Hepatocyte (in vitro differentiated cells): ENCODE measurements at places on chromosomes 16 and 17. TPM values are rescaled to one million over a fixed set of nuclear protein-coding genes. Genes with fewer than 3 reads are reported as not detected.

KRT39 gene
- 1.0 TPM in 1 of 2 replicates, not detected in the other for total RNA-seq

DNA sequence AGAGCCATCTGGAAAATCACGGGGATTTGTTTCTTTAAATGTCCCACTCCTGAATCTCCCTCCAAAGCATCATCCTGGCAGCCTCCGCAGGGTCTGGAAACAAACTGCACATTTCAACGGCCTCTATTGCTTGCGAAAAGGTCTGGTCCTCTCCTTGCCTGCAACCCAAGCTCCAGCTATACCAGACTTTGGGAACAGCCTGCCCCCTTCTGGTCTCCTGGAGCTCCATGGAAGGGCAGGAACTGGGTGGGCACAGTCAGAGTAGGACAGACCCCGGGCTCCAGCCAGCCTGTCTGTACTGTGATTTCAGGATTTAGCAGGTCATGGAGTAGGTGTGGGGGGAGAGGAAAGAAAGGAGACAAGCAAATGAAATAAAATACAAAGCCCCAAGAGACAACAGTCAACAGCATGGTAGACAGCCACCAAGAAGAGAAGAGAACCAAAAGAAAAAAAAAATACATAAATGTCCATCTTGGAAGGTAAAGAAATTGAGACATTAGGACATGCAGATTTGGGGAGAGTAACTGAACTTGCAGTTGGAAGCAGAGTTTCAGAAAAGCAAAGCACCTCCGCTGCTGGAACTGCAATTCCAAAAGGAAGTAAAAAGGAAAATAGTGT, 2.7 kb downstream of the XYLT1 start:
- peak; percentile 82 for DNase-seq
- H3K27me3 ChIP-seq, result no peaks in the 10 kb centered on the region

DNA sequence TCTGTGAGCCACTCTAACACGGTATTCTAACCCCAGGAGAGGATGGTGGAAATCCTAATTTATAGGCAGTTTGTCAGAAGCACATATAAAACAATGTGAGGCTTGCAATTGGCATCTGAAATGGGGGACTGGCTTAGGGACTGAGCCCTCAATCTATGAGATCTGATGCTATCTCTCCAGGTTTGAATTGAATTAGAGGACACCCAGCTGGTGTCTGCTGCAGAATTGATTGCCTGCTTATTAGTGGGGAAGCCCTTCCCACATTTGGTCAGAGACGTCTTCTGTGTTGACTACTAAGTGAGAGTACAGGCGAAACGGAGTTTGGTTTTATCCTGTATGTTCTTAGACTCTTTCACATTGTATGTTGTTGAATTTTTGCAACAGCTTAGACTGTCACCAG, 13.6 kb upstream of the TMIGD1 start:
- no peak overlapping the region for H3K4me3 ChIP-seq
- H3K4me1 ChIP-seq, result peaks cover 20% of the 10 kb centered on the region
- H3K36me3 ChIP-seq, result no peaks in the 10 kb centered on the region
- no peak for DNase-seq
- no peak overlapping the region for H3K27ac ChIP-seq

DNA sequence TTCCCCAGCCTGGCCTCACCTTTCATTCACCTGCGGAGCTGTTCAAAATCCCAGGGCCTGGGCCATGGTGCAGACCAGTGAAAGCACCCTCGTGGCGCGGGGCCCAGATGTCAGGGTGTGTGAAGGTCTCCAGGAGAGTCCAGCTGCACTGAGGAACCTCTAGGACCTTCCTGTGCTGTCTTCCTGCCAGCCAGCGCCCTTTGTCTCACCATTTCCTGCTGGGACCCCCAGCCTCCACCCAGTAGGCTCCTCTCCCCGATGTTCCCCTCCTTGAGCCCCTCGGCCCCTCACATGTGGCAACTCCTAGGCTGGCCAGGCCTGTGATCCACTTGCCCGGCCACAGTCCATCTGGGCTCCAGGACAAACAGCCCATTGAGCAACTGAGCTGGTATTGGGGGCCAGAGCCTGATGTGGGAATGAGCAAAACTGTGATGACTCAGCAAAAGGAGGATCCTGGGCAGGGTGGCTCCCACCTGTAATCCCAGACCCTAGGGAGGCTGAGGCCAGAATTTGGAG, 677 bp downstream of the SULT1A2 start:
- H3K4me1 ChIP-seq, result peaks cover 11% of the 10 kb centered on the region
- no peaks in the 10 kb centered on the region for H3K27me3 ChIP-seq
- peak overlapping the region; percentile 49 for H3K27ac ChIP-seq
- H3K4me3 ChIP-seq, result no peak overlapping the region

- peak; percentile 33 for DNase-seq
- H3K27me3 ChIP-seq, result no peaks in the 10 kb centered on the region
- H3K27ac ChIP-seq, result peak overlapping the region; percentile 35
Observed at GRCh38 chr16:78778101-78779004, 678.9 kb downstream of the WWOX start.

DNA sequence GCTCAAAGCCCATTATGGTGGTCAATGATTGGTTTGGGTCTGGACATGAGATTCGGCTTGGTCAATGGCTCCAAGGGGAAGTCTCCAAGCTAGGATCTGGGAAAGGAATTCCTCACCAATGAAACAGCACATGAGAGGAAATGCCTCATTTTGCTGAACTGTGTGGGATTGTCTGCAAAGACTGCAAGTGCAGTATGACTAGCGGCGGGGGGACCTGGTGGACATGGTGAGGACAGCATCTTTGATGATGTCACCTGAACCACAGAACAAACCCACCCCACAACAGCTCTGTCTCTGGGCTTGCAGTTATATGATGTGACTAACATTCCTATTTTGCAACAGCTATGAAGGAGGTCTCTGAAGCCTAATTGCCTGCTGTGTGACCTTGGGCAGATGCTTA, 50.6 kb upstream of the NKD1 start:
- no peaks in the 10 kb centered on the region for H3K4me1 ChIP-seq
- no peak overlapping the region for H3K4me3 ChIP-seq
- H3K27ac ChIP-seq, result no peak overlapping the region
- DNase-seq, result no peak
- no peaks in the 10 kb centered on the region for H3K36me3 ChIP-seq
- H3K27me3 ChIP-seq, result no peaks in the 10 kb centered on the region
